Mucosa of descending colon (tissue), 3 donors: ENCODE measurements at places on chromosomes 1 and 21.

DNA sequence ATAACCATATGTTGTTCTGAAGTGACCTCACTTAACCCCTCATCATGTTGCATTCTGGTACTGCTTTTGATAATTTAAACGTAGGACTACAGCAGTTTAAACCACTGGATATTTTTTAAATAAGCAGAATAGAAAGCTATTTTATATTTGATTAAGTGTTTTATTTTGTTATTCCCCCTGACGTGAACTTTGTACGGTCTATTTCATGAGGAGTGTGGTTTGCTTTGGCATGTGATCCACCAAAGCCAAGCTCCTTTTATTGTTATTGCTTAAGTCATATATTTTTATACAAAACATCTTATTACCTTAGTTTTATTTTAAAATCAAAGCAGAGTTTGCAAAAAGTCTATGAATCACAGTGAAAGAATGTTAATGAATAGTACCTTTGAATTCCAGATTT, 101.4 kb upstream of the L1TD1 start:
- DNase-seq = no peak

DNA sequence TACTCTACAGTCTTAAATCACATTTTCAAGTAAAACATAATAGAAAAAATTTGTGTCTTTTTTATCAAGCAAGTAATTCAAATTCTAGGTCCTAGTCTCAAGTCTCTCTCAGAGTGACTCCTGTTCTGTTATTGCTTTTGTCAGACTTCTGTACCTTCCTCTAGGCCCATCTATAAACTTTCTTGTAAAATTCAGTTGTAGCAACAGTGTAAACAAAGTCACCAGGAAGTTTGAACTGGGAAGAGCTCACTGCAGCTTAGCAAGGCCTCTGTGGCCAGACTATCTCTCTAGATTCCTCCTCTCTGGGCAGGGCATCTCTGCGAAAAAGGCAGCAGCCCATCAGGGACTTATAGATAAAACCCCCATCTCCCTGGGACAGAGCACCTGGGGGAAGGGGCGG, 13.5 kb upstream of the ZNF678 start:
- no peak for DNase-seq

DNA sequence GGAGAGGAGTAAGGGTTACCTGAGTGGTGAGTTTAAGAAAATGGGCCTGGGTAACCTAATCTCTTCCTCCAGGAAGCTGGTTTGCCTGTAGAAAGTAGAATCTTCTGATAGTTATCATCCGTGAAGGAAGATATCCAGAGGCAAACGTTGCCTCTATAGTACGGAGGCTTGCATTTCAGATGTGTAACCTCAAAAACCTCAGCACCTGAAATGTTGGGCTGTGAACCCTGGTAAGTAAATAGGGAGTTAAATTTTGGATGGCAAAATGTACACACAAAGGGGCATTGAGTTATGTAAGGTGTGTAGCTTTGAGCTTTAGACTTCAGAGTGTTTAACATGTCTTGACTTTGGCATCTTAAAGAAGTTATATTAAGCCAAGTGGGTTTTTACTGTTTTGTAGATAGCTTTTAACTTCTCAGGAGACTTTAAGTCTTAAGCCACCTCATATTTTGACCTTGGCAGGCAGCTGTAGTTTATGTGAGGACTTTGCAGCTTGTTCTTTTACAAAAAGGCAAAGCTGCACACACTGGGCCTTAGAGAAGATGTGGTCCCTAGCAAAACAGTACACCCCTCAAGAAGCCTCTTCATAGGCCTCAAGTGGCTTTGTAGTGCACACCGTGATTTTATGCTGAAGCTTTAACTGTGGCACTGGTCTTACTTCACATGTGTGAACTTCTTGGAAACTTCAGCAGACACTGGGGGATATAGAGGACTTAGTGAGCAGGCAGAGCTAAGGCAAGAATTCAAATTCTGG, 83.4 kb downstream of the SNRPE start:
- no peak for DNase-seq

DNA sequence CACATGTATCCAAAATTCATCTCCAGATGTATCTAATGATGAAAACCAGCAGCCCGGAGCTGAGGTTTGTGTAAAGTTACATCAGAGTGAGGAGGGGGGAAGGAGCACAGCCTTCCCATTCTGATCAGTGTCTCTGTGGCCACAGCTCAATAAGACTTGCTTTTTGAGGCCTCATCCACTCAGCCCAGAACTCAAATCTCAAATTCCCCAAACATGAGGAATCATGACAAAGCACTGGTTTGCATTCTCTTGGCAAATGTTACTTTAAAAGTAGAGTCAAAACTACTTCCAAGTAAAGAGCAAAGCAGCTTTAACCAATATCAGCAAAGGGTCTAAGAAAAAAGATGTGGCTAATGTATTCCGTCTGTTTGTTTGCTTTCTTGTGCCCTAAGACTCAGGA, 30.9 kb downstream of the CCN1 start:
- no peak for DNase-seq

- no peak for DNase-seq
Measured at GRCh38 chr1:99327357-99327756, 63.1 kb downstream of the PLPPR4 start.

DNA sequence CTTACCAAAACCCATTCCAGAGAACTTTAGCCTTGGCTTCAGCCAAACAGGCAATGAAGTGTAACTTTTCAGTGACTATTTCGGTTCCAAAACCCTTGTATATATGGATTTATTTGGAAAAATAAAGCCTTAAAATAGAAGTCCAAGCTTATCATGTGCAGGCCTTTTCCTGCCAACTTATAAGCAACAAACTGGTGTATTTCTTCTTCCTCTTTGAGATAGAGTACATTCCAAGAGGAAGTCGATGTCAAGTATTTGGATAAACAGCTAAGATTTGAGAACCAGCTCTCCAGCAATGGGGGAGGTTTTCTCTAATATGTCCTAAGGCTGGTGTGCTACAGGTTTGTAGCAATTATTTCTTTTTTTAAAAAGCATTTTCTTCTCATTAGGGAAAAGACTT, 407.8 kb downstream of the DUSP10 start:
- no peak for DNase-seq

DNA sequence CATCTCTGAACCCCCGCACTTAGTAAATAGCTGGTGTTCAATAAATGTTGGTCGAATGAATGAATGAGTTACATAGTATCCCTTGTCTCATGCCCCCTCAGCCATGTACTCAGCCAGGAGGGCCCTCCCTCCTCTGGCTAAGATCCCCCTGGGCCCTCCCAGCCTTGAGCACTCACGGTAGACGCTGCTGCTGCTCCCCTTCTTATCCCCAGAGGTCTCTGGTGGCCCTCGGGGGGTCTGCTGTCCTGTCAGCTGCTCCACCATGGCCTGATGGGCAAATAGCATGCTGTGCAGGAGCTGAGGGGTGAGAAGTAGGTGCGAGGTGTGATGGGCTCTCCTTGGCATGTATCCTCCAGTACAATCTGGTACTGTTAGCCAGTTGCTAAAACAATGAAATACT, 1.9 kb downstream of the ETV3L start:
- DNase-seq = no peak

- no peak for DNase-seq
Measured at GRCh38 chr1:44602634-44603628, 71.3 kb downstream of the TMEM53 start.
